Endothelial cell of umbilical vein (primary cell): ENCODE measurements at places on chromosomes 3 and 15. TPM values are rescaled to one million over a fixed set of nuclear protein-coding genes. Genes with fewer than 3 reads are reported as not detected.

- peak; percentile 28 for DNase-seq
Observed at GRCh38 chr3:125147491-125147820, 65.1 kb downstream of the SLC12A8 start.

GRCh38 chr3:44222337-44222736, 19.3 kb upstream of the TOPAZ1 start:
- no peak for DNase-seq

DNA sequence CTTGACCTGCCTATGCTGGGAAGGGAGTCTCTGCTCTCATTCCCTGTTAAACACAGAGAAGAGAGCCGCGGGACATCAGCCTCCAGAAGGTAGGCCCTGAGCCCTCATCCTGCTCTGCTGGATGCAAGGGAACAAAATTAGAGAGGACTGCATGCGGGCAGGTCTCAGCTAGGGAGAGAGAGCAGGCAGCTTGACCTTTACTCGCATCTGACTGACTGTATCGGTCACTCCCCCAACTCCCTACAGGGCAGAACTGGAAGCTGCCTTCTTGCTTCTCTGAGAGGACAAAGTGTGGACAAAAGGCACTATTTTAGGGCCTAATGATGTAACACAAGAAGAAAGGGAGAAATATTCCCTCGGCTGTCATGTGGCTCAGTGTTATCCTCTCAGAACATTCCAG, 38.7 kb upstream of the ATOSA start:
- DNase-seq: no peak

DNA sequence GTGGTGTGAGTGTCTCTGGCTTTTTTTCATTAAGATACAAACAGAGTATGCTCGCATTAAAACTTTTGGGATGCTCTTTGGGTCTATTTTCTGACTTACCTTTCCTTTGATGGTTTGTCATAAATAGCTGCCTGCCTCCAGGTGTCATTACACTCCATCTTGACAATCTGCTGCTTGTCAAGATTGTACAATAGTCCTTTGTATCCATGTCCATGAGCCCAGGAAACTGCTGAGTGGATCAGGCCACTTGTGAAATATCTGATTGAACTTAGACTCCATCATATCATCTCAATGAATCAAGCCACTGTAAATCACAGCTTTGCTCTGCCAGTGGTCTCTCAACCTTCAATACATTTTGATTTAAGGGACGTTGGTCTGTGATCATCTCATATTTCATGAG, 135.2 kb downstream of the ECT2 start:
- DNase-seq: no peak

DNA sequence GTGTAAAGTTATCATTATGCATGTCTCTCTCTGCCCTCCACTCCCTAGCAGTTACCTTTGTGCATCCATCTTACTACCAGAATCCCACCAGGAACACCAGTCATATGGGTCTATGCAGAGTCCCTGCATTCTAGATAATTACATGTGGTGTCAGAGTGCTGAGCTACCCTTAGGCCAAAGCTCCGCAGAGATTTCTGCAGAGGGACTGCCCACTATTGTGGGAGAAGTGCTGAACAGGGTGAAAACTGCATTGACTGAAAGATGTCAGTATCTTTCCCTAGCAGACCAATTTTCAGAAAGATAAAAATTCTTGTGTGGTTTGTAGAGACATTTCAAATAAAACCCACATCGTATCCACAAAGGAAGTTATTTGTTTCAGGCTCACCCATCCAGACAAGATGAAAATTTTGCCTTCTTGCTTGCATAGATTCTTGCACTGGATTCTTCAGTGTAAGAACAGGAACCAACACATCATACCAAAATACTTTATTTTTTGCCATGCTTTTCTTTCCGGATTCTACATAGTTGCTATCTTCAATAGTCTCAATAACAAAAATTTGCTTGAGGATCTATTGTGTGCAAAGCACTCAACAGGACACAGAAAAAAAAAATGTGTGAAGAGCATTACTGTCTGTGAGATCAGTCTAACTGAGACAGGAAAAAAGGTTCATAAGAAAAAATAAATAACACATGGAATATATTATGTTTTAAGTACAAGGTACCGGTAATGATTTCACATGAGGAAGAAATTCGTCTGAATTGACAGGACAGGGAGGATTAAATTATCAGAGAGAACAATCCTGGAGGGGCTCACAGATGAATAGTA, 32.0 kb upstream of the CCDC80 start:
- DNase-seq: no peak

The RAB6B gene
- 1.7 and 2.1 TPM in 2 replicates for polyA plus RNA-seq

The DNAJC13 gene
- 9.7 and 14.3 TPM in 2 replicates for polyA plus RNA-seq

DNA sequence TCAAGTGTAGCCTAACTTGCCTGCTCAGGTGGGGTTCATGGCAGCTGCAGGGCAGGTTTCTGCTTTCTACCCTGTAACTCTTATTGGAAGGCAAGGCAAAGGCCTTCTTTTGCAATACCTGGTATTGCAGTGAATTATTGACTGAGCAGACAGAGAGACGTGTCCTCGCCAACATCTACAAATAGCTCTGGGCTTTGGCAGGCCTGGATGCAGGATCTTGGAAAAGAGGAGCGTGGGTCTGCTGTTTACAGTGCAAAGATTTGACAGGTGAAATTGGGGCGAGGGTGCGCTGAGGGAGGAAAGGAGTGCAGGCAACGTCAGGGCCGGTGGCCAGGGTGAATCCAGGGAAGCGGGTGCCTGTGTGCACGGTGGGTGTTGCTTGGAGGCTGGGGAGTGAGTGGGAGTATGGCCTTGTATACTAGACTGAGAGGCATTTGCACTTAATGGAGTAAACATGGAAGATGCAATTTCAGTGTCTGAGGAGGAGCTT, 44.5 kb downstream of the ST6GAL1 start:
- no peak for DNase-seq

The PRR20G gene
- not detected in 2 replicates for polyA plus RNA-seq

The GPR15 gene
- polyA plus RNA-seq: not detected in 2 replicates

The KBTBD8 gene
- polyA plus RNA-seq: 0.25 and 0.26 TPM in 2 replicates

The SAMMSON gene
- polyA plus RNA-seq: not detected in 2 replicates

GRCh38 chr3:13764161-13764560, 115.7 kb downstream of the WNT7A start:
- no peak for DNase-seq

GRCh38 chr15:51218299-51218938, 120.0 kb downstream of the CYP19A1 start:
- no peak for DNase-seq

- DNase-seq: no peak
Observed at GRCh38 chr3:80213086-80213485, 445.3 kb upstream of the ROBO1 start.

DNA sequence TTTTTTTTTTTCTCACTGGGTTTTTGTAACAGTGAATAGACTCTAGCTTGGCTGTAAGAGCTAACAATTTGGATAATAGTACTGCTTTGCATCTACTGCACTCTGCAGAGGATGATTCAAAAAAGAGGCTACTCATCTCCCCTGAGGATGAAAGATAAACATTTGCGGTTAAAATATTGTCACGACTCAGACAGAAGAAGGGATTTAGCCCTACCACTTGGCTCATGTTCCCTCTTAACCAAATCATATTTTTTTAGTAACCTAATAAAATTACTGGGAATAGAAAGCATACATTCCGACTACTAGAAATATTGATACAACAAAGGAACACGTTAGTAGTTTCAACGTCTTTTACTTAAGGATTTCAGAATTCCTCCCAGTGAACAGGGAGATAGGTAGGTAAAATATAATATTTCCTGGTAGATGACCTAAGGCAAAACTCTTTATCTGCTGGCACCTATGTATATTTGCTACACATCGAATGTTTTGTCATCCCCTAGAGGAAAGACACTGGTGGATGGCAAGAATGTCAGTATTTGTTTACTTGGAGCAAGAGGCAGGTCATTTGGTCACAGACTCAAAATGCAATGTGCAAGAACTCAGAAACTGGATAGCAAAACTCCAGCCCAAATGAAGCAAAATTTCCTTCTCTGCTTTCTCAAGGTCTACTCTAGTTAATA, 110.8 kb downstream of the GREM1 start:
- no peak for DNase-seq

The GNAT1 gene
- polyA plus RNA-seq: 0.05 TPM in 1 of 2 replicates, not detected in the other

- no peak for DNase-seq
Observed at GRCh38 chr15:96535148-96535547, 204.6 kb downstream of the NR2F2 start.

GRCh38 chr3:103712320-103713008, 1277.6 kb downstream of the ZPLD1 start:
- DNase-seq: peak; percentile 69

DNA sequence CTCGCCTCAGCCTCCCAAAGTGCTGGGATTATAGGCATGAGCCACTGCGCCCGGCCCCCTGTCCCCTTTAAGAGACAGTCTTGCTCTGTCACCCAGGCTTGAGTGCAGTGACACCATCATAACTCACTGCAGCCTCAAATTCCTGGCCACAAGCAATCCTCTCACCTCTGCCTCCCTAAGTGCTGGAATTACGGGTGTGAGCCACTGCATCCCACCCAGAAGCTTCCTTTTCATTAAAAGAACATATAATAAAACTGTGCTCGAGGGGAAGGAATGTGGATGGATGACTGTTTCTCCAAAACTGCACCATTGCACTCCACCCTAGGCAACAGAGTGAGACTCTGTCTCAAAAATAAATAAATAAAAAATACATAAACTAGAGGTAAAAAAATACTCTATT, 70.1 kb downstream of the NCEH1 start:
- DNase-seq: no peak

DNA sequence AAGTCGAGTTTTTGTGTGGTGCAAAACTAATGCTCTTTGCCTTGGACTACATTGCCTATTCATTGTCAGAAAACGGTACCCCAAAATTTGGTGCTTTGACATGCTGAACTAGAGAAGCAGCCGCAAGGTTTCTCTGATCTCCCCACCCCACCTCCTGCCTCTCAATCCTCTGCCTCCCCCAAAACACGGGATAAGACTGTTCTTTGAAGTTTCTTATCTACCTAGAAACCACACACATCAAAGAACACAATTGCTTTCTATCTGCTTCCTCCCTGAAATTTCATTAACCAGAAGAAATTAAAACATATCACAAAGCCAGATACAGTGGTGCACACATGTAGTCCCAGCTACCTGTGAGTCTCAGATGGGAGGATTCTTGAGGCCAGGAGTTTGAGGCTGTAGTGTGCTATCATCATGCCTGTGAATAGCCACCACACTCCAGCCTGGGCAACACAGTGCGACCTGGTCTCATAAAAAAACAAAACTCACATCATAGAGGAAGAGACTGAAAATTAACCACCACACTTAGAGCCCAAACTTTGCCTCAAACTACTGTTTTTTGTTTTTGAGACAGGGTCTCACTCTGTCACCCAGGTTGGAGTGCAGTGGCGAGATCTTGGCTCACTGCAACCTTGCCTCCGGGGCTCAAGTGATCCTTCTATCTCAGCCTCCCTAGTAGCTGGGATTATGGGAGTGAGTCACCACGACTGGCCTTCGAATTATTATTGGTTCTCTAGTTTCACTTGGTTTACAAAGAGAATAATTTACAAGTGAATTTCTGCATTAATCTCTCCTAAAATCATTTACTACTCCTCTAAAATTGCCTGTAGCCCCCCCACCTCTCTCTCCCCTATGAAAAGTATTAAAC, 2.7 kb upstream of the PCNP start:
- DNase-seq: no peak

DNA sequence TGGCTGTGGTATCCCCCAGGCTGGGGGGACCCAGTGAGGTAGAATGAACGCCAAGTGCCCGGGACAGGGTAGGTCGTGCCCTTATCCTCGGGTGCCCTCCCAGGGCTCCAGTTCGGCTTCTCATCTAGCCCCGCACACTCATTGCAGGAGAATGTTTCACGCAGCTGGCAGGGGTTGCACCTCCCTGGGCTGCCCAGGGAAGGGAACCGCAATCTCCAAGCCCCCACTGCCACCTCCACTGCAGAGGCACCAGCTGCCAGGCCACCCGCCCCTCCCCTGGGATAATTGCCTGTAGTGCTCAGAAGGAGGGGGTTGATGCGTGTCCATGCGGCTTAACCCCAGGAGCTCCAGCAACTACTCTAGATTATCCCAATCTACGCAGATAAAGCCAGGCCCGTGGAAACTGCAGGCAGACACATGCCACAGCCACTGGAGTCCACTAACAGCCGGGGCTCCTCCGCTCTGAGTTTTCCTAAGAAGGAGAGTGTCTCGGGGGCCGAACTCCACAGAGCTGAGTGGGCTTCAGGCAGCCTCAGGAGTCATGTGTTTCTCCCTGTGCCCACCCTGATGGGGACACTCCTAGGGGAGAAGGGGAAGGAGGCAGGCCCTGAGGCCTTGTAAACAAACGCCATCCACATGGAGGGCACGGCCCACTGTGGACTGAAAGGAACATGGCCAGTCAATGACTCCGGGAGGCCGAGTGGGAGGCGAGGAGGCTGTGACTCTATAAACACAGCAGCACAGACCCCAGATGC, 137.2 kb upstream of the IQSEC1 start:
- DNase-seq: no peak

DNA sequence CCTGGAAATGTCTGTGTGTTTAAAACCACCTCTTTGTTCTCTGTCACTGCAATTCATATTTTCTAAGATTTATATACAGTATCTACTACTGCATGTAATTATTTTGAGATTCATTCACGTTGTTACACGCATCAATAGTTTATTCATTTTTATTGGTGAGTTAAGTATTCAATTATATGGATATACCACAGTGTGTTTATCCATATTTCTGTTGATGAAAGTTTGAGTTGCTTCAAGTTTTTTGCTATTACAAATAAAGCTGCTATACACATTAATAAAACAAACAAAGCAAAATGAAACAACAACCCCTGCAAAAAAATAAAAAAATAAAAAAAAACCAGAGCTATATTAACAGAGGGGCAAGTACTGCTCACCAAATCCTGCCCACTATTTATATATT, 122.3 kb downstream of the NR2E3 start:
- no peak for DNase-seq

The TEX55 gene
- polyA plus RNA-seq: not detected in 2 replicates

The ACKR2 gene
- polyA plus RNA-seq: 0.01 TPM in 1 of 2 replicates, not detected in the other

DNA sequence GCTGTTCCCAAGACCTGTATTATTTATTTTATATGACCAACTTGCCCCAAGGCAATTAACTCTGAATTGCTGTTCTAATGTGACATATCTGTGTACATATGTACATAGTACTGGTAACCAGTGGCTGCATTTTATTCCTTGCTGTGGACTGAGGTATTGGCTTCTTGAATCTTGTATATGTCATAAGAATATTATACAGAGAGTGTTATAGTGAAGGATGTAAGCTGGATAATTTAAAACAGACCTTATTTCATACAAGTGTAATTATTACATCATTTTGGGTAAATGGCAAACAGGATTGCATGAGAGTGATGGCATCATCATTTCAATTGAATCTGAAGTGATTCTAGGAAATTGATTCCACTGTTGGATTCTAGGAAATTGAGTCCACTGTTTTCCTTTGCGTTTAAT, 32.9 kb downstream of the B3GALNT1 start:
- no peak for DNase-seq

DNA sequence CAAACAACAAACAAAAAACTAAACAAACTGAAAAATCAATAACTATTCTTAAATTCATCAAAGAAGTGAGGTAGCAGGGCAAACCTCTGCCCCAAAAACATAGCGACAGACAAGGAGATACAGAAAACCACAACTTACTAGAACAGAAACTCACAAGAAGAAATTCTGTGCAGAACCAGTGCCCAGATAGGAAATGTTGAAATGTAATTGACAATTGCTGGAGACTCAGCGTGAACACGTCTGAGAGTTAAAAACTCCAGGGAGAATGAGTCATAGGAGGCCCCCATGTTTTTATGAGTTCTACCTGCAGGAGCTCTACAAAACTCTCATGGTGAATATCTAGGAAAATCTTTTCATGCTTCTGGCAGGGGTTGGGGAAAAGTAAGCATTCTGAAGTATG, 95.5 kb upstream of the SETMAR start:
- no peak for DNase-seq
